ENCODE measurements at places on chromosomes 4 and X.

GRCh38 chr4:10728016-10728415 is 43.4 kb upstream of the CLNK start:
- DNase-seq, result no peak

GRCh38 chr4:147842573-147842972 is 110.7 kb downstream of the ARHGAP10 start:
- no peak for DNase-seq

DNA sequence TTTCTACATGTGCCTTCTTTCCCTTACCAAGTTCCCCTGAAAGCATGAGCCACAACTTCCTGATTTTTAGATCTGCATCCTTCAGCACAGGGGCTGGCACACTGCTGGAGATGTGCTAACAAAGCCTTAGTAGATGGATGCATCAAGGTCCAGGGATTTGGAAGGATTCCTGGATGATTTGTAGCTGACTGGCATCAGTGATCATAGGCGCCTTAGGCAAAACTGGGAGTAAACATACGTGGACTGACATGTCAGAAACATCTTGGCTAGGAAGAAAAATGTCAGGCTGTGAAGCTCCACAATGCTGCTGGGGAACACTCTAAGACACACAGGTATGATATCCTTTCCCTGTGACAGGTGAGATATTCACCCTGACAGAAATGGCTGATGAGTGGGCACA is 156.4 kb downstream of the AMELX start:
- no peak for DNase-seq

DNA sequence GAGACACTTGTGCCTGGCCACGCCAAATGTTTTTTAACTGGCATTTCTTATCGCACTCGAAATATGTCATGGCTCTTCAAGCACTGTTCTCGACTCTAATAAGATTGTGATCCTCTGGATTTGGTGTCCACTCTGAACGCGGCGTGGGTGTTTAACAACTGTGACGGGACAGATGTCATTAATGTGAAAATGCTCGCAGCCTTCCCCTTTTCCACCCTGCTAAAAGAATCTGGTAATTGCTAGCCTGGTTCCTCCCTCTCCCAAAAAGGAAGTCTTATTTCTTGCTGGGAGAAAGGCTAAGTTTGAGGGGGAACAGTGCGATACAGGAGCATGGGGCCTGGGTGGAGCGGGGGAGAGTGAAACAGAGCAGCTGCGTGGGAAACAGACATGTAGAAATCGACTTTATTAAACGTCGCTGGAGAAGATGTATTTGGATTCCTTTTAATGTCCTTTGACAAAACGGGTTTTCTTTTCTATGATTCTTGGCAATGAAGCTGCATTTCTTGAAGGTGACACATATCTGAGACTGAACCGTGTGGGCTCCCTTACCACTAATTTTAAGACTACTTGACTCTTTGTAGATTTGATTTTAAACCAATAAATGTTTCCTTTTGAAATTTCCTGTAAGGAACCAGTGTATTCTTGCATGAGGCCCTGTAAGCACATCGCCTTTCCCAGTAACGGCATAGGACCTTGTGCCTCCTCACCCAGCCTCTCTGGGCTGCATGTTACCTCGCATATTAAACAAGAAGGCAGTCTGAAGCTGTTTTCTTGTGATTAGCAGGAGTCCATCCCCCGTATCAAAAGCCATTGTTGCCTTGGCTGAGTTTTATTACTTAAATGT is 17.8 kb downstream of the TBC1D1 start:
- no peak for DNase-seq

GRCh38 chrX:27162496-27162895 is 300.6 kb downstream of the PPP4R3C start:
- no peak for DNase-seq

DNA sequence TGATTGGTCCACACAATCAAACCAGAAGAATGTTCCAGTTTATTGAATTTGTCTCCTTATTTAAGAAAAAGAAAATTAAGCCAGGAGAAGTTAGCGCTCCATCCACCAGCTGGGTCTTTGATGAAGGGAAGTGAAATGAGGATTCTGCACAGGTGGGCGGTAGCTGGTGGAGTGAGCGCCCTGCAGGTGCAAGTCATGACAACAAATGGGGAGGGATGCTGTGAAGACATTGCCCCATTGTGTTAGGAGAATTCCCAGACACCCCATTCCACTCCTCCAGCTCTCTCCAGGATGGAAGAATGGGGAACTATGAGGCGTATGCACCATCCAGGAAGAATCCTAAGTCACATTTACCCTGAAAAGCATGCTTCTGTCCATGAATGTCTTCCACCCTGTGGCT is 22.9 kb downstream of the PLRG1 start:
- DNase-seq, result no peak

DNA sequence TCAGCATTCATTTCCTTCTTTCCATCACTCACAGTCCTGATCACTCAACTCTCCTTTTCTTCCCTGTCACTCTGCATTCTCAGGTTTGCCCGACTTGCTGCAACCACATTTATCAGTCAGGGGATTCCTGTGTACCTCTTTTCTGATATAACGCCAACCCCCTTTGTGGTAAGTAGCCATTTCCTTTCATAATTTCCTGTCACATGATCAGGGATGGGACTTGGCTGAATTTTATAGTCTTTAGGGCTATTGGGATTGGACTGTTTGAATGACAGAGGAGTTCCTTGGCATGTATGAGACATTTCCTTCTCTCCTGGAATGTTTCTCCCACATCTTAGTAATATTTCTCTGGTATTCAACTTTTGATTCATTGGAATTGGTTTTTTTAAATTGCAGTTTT is 11.0 kb downstream of the PGM2 start:
- DNase-seq, result no peak

DNA sequence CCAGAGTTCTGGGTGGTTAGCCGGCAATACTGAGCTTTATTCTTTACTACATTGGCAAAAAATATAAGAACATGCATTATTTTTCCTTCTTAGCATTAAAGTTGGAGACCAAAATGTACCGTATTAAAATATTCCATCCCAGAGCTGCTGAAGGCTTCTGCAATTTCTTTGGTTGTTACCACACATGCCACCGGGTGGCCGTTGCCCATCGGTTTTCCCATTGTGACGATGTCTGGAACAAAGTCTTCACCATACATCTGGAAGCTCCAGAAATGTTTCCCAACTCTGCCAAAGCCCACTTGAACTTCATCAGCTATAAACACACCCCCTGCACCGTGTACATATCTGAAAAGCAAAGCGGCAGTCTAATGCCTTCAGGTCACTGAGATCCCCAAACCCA is 13.7 kb downstream of the ETNPPL start:
- DNase-seq, result no peak

GRCh38 chr4:28621591-28621990 is 1761.0 kb downstream of the STIM2 start:
- no peak for DNase-seq

Data from stimulated activated CD8-positive, alpha-beta memory T cell treated with anti-CD3 and anti-CD28 coated beads, Interleukin-7, amount 100 ng/mL, for 48 hours (primary cell).